PC-3 (cell line): ENCODE measurements at places on chromosomes 5 and 9. TPM values are rescaled to one million over a fixed set of nuclear protein-coding genes. Genes with fewer than 3 reads are reported as not detected.

- DNase-seq = no peak
Measured at GRCh38 chr9:116654059-116654355, 33.1 kb upstream of the TRIM32 start.

DNA sequence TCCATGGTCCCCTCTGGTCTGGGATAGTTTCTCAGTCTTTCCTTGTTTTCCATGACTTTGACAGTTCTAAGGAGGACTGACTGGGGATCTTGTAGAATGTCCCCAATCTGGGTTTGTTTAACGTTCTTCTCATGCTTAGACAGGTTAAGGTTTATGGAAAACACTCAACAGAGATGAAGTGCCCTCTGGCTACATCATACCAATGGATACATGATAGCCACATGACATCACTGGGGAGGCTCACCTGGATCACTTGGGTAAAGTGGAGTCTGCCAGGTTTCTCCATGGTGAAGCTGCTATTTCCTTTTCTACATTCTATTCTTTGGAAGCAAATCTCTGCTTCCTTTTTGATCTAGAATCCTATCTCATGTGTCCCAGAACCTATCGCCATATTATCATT, 23.8 kb upstream of the ALDH1B1 start:
- DNase-seq = no peak

Gene PPP2CA
- total RNA-seq = 184 and 292 TPM in 2 replicates

DNA sequence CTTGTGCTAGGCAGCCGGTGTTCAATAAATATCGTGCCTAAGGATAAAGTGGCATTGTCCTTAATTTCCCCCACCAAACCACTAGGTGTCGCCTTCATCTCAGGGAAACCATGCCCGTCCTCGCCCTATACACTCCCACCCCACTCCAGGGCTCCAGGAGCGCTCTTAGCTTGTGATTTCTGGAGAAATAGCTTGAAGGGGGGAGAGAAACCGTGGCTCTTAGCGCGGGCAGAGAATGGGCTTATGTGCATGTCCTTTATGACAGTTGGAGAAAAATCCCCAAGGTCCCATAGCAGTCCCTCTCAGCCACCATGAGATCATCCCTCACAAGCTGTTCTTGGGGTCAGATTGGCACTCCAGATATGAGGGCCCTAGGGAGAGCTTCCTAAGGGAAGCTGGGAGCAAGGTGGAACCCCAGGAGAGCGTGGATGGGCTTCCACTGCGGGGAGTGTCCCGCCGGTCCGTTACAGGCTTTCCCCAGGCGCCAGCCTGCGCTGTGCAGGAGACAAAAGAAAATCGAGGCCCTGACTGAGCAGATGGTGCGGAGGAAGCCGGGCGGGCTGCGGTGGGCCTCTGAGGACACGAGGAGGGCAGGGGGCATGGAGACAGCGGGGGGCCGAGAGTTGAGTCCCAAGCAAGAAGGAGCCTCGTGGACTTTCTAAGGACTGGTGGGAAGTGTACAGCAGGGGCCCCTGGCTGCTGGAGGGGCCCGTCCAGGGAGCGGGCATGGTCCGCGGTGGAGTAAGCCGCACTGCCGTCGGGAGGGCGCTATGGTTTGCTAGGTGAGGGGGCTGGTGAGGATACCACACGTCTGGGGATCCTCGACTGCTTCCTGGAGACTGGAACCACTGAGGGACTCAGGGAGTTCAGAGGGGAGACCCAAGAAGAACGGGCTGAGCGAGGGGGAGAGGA, 750 bp upstream of the NPR2 start:
- peak; percentile 77 for DNase-seq

- no peak for DNase-seq
Measured at GRCh38 chr5:167481345-167481744, 810.1 kb upstream of the WWC1 start.

Gene PDGFRB
- total RNA-seq = 0.12 and 0.66 TPM in 2 replicates

Gene PLK2
- 372 and 564 TPM in 2 replicates for total RNA-seq

- no peak for DNase-seq
Measured at GRCh38 chr5:68215898-68216244, 315 bp downstream of the PIK3R1 start.

GRCh38 chr9:131467214-131467935, 35.3 kb upstream of the POMT1 start:
- DNase-seq = no peak

GRCh38 chr5:52449516-52449915, 338.2 kb upstream of the ITGA1 start:
- no peak for DNase-seq

DNA sequence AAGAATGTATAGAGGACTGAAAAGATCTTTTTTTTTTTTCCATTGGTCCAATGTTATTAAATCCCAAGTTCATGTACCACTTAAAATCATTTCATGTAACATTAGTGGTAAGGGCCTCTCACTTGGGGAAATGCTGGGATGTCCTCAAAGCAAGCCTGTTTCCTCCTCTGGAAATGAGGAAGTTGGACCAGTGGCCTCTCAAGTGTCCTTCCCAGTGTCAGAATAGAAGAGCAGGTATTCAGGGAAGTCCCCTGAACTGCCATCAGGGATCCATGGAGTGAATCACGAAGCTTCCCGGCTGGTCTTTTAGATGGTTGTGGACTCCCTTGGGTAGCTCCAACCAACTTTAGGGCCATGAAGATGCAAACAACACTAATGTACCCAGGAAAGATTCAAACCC, 55.2 kb upstream of the AFAP1L1 start:
- DNase-seq = no peak

GRCh38 chr9:38004809-38005560, 64.0 kb downstream of the SHB start:
- no peak for DNase-seq

DNA sequence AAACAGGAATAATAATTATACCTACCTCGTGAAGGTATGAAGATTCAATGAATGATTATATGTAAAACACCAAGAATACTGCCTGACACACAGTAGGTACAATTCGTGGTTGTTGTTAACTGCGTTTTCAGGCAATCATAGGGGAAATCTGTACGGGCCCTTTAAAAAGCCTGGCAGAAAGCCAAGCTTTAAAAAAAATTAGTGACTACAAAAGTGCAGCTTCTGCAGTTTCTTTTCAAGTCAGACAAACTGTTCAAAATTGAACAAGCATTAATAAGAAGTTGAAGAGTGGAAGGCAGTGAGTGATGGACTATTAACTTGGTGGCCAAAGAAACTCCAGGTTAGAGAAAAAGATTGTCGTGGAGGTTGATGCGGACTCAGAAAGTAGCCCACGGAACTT, 85.9 kb upstream of the TRIO start:
- DNase-seq = no peak

Gene CCNI2
- total RNA-seq = not detected in 2 replicates

DNA sequence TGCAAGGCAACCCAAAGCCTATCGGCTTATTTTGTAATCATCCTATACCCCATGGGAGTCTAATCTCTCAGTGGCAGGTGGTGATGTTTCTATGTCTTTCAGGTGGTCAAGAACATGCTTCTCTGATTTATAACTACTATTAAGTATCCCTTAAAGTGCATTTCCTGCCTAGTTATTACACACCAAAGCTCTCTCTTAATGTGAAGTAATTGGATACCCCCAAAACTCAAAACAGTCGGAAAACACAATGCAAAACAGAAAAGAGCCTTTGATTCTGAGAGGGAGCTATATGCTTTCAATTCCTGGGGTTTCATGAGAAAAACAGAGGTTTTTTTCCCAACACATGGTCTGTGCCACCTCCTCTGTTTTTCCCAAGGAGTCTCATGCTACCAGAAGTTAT, 416.4 kb downstream of the CSNK1G3 start:
- DNase-seq = no peak

Gene CCNO
- total RNA-seq = 3.4 and 5.3 TPM in 2 replicates

Gene SLC36A1
- total RNA-seq = 3.6 and 5.7 TPM in 2 replicates

Gene GFPT2
- 2.2 and 5.9 TPM in 2 replicates for total RNA-seq

Gene CAMSAP1
- total RNA-seq = 16.4 and 32.0 TPM in 2 replicates

GRCh38 chr9:126162611-126163381, 163.8 kb upstream of the MVB12B start:
- no peak for DNase-seq

- peak; percentile 46 for DNase-seq
Measured at GRCh38 chr5:105506692-105507277, 1944.2 kb upstream of the NUDT12 start.

DNA sequence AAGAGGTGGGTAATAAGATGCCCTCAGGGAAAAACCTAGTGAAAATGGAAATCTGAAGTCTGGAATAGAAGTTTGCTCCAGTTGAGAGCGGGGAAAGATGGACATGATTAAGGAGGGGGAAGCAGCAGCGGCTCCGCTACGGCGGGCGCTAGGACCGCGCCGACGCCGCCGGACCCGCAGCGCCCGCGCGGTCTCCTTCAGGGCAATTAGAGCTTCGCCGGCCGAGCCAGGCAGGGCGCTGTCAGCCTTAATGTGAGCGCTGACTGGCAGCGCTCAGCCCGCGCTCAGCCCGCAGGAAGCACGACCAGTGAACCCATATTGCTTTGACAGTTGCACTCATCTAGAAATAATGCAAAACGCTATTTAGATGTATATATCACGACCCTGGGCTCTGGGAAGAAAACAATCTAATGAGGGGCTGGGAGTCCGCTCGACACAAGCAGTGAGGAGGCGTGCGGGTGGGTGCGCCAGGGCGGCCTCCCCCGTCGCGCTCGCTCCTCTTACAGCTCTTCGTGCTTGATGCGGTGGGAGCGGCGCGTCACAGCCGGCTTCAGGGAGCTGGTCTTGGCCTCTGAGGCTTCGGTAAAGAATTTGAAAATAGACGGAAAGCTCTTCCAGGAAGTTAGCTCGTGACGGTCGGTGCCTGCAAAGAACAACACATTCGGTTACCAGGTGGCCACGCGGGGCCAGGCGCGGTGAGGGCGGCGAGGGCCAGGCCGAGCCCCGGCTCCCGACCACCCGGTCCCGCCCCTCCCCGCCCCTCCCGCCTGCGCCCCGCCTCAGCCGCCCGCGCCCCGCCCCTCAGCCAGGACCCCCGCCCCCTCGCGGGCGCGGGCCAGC, 37.7 kb downstream of the NR2F1 start:
- DNase-seq = peak; percentile 80

DNA sequence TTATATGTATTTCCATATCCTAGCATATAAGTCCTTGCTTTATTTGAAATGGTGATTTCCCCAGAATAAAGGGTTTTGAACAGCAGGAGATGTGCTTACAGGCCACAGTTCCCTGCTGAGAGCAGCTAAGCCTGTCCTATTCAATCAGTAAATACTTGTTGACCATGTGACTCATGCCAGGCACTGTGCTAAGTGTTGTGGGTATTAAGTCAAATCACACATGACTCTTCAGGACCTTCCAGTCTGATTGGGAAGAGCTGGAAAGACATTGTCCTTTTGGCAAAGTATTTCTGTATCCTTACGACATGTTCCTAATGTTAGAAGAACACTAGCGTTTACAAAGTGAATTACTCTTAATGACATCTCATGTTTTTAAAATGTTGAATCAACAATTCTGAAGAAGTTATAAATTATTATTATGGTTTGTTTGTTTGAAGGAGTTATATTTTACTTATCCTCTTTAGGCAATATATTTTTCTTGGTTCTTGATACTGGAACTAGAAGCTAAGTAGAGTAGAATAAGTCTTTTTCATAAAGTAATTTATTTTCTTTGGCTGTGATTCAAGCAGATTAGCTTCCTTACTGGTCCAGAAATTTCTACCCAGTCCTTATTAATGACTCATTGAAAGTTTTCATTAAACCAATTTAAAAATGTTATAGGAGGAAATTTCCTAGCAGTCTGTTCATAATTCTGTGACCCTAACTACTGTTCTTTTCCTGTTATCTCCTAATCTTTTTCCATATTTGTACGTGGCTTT, 82.1 kb downstream of the GAPVD1 start:
- peak; percentile 56 for DNase-seq

- peak; percentile 58 for DNase-seq
Measured at GRCh38 chr5:124162767-124163532, 583.5 kb downstream of the ZNF608 start.

Gene ANKRD34B
- not detected in 2 replicates for total RNA-seq

DNA sequence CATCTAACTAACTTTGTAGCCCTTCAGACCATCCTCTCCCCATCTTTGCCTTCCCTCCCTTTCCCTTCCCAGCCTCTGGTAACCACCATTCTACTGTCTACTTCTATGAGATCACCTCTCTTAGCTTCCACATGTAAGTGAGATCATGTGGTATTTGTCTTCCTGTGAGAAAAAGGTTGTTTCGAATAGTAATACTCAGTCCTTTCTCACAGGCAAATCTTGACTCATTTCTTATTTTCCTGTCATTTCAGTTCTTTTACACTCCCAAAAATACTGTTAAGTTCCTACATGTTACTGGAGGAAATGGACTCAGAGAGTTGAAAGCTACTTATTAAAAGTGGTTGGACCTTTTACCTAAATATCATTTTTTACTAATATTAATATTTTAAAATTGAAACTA, 82.1 kb downstream of the SLF1 start:
- DNase-seq = no peak

- DNase-seq = peak; percentile 82
Measured at GRCh38 chr9:23606107-23606506, 219.9 kb downstream of the ELAVL2 start.

DNA sequence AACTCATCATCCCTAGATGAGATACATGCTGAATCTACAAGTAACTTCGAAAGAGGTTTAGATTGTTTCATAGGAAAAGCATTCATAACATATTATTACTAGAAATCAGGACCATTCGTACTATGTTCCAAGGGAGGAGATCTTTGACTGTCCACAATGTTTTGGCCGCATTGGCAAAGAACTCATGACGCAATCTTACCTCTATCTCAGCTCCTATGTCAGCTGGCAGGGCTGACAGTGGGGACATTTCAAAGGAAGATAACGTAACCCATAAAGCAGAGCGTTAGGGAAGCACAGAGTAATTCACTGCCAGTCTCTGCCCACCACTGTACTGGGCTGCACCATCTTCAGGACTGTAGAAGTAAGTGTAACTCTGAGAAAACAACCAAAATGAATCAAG, 69.7 kb downstream of the EFNA5 start:
- no peak for DNase-seq

GRCh38 chr5:83368319-83368718, 103.2 kb upstream of the VCAN start:
- DNase-seq = peak; percentile 92

- no peak for DNase-seq
Measured at GRCh38 chr5:173574983-173575382, 41.5 kb downstream of the BOD1 start.
